GM04504 (cell line): ENCODE measurements at places on chromosomes 7 and 10.

DNA sequence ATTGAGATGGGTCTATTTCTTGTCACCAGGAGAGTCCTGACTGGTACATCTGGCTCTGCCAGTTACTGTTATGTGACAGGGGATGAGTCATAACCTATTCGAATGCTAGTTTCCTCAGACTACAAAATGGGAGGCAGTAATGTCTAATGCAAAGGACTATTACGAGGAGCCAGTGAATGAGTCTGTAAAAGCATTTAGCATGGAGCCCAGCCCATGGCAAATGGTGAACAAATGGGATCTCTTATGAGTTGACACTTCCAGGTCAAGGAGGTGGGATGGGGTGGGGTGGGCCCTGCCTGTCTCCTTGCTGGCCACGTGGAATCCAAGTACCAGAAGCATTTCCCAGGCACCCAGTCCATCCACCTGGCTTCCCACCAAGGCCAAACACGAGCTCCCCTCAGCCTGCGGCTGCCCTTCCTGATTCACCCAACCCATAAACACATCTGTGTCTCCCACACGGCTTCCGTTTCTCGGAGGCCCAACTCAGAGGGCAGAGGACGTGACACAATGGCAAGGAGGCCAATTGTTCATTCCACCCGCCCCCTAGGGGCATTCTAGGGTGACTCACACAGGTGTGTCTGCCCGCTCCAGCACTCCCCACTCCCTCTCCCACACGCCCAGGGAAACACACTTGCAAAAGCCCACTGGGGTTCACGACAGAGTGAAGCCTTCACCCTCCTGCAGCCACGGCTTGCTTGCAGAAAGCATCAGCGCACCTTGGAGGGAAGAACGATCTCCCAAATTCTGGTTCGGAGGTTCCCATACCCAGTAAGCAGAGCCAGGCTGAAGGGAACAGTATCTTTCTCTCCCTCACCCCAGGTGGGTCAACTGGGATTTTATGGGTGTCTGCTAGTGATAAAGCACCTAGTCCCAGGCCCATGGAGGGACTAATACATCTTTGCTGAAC is 109.8 kb downstream of the SH3PXD2A start:
- DNase-seq, result no peak

DNA sequence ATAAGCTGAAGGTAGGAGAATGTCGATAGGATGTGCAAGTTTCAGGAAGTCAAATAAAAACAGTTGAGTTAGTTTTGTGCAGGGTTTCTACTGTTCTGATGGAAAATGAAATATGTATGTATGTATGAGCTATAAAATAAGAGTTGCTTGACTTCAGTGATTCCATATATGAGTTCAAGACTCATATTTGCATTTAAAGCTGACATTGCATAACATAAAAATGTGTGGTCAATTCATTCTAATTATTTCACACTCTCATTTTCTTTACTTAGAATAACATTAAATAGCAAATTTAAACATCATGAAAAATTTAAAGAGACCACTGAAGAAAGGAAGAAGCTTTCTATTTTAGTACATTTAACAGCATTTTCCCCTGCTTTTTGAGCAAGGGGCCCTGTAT is 37.8 kb downstream of the IFIT5 start:
- no peak for DNase-seq

- no peak for DNase-seq
These were observed 2.4 kb downstream of the SFMBT2 start for GRCh38 chr10:7408291-7409044.

DNA sequence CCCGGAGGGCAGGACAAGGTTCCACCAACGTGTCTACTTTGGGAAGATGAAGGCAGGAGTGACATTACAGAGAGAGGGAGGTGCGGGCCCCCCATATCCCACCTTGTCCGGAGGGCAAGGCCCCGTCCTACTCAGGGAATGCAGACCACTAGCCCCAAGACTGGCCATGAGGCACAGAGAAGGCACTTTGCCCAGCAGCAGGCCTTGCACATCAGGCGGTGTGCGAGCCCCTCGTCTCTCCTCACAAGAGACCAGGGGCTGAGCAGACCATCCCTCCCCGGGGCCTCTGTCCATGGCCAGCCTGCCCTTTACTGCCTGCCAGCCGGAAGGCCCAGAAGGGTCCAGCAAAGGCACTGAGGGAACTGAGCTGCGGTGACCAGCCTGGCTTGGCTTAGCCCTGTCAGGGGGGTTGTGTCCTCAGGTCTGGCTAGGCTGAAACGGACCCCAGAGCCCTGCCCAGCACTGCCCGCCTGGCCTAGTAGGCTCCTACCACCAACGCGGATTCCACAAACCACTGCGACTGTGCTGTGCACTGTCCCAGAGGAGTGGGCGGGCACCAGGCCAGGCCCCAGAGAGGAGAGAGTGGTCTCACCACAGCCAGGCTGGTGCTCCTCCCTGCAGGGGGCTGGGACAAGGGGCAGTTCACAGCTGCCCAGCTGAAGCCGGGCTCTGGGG is 16.7 kb downstream of the CAMK2B start:
- no peak for DNase-seq

GRCh38 chr7:146659732-146660131 is 543.1 kb downstream of the CNTNAP2 start:
- DNase-seq, result no peak

DNA sequence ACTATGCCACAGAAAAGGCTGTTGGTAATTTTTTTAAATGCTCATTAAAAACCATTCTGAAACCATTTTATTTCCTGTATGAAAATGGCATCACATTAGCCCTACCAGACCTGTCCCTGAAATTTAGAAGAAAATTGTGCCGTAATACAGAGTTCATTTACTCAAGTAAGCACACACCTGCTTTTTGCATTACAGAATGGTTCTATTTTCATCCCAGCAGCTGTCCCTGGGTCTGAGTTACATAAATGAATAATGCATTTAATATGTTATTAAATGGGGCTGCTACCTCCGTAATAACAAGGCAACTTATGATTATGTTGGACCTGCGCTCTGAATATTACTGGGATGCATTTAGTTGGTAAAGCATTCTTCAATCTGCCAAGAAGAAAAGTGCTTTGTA is 508.9 kb downstream of the SORCS1 start:
- DNase-seq, result no peak
